ENCODE measurements at places on chromosomes 16 and 17.

DNA sequence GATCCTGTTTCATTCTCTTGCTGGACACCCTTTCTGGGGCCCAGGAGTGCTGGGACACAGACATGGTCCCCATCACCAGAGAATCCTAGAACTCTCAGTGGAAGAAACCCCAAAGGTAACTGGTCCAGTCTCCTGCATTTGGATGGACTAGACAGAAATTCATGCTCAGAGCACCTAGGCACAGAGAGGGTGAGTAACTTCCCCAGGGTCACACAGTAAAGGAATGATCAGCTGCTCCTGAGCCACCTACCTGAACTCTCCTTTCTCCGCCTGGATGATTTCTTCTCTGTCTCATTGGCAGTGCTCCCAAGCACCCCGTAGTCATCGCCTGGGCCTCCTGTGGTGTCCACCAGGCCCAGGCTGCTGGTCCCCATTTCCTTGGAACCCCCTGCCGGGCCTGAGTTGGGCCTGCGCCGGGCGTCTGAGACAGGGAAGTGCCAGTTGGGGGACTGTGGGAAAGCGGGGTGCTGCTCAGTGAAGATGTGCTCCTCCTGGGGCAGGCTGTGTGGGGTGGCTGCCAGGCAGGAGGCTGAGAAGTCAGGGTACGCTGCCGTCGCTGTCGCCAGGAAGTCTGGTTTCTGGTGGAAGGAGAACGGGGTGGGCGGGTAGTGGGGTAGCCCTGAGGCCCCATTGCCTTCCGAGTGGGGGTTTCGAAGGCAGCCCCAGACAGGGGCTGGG, 767 bp downstream of the MEOX1 start:
- DNase-seq: no peak

DNA sequence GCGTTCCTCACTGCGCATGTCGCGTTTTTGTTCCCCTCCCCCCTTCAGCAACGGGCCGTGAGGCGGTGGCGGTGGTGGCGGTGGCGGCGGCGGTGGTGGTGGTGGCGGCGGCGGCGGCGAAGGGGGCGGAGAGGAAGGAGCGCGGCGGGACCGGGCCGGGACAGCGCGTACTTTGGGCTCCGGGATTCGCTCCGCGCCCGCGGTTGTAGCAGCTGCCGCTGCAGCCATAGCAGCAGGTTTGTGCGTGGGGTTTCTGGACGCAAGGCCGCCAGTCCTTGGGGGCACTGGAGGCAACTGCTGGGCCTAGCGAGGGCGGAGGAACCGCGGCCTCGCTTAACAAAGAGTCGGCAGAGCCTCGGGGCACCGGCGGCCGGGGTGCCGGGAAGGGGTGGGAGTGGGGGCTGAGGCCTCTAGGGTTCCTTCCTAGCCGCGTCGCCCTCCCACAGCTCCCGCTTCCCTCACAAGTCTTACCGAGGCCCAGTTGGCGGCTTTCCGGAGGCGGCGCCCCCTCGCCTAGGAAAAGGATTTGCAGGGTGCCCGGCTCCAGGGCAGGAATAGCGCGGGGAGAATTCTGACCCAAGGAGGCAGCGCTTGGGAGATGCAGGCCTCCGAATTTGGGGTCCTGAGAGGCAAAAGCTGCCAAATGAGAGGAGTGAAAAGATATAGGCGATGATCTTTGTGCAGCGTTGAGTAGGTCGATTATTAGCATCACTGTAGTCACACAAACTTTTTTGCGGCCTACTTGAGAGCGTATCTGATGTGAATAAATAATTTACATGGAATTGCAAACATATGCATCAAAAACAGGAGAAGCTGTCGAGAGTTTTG, at the start of gene DDX42:
DDX42 (plus strand) TSS at position 30 of the 828 bp plus-strand sequence. CDS start 12,880 bp downstream, outside the sequence.
- DNase-seq: no peak

- DNase-seq: no peak
Observed at GRCh38 chr17:2067048-2067561, 12.2 kb downstream of the HIC1 start.

DNA sequence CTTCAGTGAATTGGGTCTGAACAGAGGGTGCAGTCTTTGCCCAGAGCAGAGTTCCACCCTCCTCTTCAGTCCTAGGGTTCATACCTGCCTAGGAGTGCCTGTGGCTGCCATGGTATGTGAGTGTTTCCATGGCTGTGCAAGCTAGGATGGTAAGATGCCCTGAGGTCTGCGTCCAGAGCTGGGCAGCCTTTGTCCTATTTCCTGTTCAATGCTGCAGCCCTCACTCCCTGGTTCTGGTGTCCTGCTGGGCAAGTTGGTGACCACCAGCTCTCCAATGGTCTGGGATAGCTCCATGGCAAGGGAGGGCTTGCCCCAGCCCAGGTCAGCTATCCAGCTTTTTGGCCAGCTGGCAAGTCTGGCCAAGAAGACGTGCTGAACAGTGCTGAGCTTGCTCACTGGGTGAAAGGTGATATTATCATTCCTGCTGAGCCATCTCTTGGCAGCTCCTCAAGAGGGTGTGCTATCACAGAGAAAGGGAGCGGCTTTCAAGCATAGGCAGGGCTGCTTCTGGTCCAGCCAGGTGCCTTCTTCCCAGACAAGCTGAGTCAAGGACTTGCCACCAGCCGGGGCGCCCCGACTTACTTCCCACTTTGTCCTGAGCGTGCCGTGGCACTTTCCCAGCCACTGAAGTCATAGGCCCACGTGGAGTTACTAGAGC, 13.0 kb upstream of the NFATC3 start:
- no peak for DNase-seq

DNA sequence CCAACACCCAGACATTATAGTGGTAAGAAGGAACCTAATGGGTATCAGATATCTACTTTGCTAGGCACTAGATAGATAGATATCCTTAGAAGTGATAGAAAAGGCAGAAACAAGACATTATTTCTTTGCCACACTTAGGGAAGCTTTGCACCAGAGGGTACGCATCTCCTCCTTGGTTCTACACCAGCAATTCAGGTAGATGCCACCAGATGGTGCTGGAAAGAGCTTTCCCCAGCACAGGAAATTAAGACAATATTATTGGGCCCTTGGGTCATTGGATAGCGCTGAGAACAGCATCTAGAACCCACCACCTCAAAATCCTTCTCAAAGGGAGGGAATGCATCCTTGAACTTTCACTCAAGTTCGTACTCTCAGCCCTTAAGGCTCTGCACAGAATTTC, 173.8 kb upstream of the CCL2 start:
- no peak for DNase-seq

- DNase-seq: no peak
Observed at GRCh38 chr16:10646581-10647263, 48.0 kb downstream of the TEKT5 start.

DNA sequence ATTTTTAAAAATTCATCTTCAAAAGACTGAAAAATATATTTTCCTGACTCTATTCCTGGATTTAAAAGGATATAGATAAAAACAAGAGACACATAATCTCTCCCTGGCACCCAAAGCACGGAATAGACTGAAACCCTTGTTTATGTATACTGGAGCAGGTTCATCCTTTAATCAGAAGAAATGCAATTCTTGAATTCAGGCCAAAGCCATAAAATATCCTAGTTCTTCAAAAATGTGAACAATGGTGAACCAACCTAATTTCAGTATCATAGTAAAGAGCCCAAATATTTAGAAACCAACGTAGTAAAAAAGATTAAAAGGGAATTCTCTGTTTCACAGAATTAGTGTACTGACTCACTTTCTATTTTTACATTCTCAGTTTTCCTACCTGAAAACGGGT, 188.5 kb upstream of the C17orf78 start:
- DNase-seq: no peak

- DNase-seq: no peak
Observed at GRCh38 chr17:17780922-17781590, 55.7 kb downstream of the SREBF1 start.

- no peak for DNase-seq
Observed at GRCh38 chr17:19364699-19365498, 2.4 kb upstream of the B9D1 start.

DNA sequence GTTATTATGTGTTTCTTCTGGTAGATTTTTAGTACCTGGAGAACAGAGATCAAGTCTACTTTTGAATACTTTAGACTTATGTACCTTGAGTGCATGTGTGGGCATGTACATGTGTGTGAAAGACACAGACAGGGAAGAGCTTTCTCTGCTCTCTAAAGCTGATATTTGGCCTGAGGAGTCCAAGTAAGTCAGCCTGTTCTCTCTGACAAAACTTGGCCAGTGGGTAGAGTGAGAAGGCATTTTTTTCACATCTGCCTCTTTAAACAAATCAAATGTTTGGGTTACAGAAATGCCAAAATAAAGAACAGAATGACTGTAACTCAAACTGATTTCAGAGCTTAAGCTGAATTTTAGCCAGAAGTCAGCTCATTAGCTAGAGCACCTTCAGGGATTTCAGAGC, 309.7 kb upstream of the DYNLRB2 start:
- DNase-seq: no peak

- DNase-seq: no peak
Observed at GRCh38 chr17:30236766-30237165, 1.3 kb upstream of the SLC6A4 start.

- DNase-seq: no peak
Observed at GRCh38 chr17:42389135-42389417, 834 bp upstream of the STAT3 start.

DNA sequence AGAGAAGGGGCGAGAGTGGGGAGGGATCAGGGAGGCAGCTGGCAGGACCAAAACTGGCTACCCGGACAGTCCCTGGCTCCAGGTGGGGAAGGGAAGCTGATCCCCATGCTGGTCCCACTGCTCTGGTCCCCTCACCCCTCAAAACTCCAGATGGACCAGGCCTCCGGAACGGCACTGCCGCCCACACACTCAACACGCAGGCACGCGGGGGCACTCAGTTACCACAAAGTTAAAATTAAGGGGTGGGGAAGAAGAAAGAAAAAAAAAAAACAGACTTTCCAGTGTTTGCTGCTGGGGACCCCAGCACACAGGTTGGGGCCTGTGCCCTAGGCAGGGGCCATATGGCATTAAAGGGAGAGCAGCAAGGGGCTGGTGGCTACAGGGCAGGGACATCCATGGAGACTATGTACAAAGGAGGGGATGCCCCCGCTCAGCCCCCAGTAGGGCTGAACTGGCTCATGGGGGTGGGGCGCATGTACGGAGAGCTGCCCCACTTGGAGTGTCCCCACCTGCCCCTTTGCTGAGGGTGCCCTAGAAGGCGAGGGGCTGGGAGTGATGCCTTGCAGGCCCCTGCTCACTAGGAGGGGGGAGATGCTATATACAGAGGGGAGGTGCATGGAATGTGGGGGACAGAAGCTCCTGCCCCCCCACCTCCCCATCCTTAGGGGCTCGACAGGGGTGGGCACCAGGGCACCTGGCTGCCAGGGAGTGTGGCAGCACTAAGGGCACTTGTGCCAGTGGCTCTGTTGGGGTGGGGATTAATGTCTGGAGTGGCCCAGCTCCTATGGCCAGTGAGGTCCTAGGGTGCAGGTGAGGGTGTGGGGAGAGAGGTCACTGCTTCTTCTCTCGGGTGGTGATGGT, 5.6 kb downstream of the TP53I13 start:
- no peak for DNase-seq

GRCh38 chr17:78180083-78180482, 6.8 kb downstream of the TK1 start:
- DNase-seq: no peak

DNA sequence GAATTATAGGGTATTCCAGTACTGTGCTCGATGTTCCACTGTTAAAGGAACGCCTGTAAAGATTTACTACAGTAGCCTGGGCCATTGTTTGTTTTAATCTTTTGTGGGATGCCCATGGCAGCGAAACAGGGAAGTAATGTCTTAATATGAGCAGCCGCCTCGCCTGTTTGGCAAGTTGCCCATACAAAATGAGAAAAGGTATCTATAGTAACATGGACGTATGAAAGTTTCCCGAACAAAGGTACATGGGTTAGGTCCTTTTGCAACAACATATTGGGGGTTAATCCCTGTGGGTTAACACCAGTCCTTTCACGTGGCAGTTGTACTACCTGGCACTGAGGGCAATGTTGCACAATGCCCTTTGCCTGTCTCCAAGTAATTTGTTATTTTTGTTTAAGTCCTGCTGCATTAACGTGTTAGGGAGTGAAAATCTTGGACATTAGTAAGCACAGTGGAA, 21.1 kb upstream of the TMC5 start:
- DNase-seq: no peak

- DNase-seq: peak; percentile 18
Observed at GRCh38 chr17:28494445-28495188, 11.5 kb upstream of the FOXN1 start.

- DNase-seq: no peak
Observed at GRCh38 chr17:82436601-82437324, 13.8 kb downstream of the CYBC1 start.

DNA sequence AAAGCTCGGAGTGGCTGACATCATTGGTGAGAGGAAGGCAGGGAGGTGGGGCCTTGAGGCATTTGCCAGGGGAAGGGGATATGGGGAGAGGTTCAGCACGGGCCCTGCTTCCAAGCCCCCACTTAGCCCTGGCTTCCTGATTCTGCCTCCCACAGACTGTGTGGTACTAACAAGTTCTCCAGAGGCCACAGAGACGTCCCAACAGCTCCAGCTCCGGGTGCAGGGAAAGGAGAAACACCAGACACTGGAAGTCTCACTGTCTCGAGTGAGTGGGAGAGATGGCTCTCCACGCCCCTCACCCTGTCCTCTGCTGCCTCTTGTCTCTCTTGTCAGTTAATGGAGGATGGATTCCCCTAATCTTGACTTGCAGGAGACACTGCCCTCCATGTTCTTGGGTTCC, 8.1 kb downstream of the NFATC2IP start:
- DNase-seq: no peak

DNA sequence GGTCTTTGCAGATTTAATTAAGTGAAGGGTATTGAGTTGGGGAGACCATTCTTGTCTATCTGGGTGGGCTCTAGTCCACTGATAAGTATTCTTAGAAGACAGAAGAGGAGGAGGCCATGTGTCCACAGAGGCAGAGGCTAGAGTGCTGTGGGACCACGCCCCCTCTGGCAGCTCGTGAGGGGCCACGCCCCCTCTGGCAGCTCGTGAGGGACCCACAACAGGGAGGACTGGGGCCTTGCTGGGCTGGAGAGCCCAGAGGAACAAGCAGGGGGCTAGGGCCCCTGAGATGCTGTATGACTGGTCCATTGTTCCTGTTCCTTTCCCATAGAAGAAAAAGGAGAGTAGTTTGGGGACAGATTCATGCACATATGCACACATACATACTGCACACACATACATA, 106.8 kb downstream of the METRNL start:
- DNase-seq: no peak

- DNase-seq: no peak
Observed at GRCh38 chr17:18143044-18143936, 34.7 kb downstream of the MYO15A start.

DNA sequence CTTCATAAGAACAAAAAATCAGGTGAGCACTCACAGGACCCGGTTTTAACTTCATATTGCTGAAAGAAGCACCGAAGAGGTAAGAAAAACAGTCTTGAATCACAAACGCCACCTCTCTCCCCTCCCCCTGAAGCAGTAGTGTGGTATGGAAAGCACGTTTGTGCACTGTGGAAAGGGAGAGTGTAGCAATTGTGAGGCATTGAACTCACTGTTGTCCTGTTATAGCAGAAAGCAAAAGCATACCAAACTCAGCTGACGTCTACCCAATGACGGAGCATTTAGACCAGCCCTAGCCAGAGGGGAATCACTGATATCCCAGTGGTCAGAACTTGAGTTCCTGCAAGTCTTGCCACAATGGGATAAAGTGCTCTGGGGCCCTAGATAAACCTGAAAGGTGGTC, 98.8 kb downstream of the DYNLRB2 start:
- no peak for DNase-seq

- peak; percentile 24 for DNase-seq
Observed at GRCh38 chr16:12059216-12059769, 82.8 kb downstream of the SNX29 start.

Measured in C1 segment of cervical spinal cord (tissue), 14 donors.